ENCODE measurements at places on chromosomes 13 and 19. TPM values are rescaled to one million over a fixed set of nuclear protein-coding genes. Genes with fewer than 3 reads are reported as not detected.

CEACAM16 gene
- total RNA-seq, result not detected

KLK6 gene
- total RNA-seq, result not detected

CYP2A7 gene
- total RNA-seq, result not detected

CGB8 gene
- total RNA-seq, result not detected

DNA sequence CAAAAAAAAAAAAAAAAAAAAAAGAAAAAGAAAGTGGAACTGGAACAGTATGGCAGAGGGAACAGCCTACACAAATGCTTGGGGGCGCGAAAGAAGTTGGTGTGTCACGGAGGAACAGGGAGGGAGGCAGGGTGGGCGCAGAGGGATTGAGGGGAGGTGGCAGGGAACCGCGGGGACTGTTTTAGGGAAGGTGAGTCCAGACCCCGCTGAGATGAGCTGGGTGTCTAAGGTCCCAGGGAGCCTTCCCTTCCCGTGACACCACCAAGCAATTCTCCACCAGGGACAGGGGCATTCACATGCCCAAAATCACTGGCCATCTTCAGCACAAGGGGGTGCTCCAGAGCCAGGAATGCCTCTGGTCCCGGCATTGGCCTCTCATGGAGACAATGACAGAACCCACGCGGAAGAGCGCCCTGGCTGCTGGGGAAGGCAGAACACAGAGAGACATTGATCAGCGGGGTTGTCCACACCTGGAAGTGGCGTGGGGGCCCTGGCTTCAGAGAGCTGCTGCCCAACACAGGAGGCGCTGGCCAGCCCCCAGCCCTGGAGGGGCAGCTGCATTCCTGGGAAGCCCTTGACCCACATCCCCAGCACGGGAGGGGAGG lies 6.9 kb downstream of the PEAK3 start:
- DNase-seq, result no peak

DNA sequence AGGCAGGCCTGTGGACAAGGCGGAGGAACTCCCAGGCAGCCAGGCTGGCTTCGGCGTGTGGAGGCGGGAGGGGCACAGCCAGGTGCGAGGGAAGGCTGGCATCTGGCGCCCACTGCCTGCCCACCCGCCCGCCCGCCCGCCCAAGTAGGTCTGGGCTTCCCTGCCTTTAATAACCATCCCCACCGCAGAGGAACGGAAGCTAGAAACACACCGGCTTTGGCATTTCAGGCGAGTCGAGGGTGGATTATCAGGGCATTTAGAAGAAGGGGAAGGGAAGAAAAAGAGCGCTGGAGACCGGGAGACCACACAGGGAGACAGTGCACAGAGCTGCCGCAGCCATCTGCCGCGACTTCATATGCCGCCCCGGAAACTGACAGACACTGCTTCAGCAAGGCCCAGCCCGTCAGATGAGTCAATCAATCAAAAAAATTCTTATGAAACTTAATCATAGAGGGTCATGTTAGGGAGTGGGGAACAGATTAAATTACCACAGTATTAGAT lies 199.7 kb downstream of the TSHZ3 start:
- DNase-seq, result no peak

DNA sequence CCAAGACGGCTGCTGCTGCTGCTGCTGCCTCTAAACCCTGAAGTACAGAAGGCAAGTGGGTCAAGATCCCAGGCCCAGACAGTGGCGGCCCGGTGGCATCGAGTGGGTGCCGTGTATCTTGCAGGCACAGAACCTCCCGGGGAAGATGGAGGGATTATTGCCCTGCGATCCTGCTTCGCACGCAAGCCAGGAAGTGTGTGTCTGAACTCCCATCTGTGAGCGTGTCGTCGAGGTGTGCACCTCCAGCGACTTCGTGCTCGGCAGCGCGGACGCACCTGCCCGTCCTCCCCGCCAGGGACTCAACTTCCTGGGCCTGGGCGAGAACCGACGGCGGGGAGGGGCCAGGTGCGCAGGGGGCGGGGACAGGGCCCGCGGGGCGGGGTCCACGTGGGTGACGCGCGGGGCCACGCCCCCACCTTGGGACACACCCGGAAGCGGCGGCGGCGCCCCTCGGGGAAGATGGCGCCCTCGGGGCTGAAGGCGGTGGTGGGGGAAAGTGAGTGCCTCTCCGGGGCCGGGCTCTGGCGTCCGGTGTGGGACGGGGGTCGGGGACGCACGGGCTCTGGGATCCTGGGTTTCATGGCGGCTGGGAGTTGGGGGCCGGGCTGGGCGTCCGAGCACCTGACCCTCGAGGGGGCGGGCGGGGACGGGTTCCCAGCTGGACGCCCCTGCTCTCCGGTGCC lies at the start of gene STXBP2:
STXBP2 (plus strand) TSS at position 420 of the 683 bp plus-strand sequence; CDS start at position 460, 40 bp downstream.
- no peak for DNase-seq

- DNase-seq, result no peak
Measured at GRCh38 chr13:74114641-74115040, 19.6 kb downstream of the KLF12 start.

DNA sequence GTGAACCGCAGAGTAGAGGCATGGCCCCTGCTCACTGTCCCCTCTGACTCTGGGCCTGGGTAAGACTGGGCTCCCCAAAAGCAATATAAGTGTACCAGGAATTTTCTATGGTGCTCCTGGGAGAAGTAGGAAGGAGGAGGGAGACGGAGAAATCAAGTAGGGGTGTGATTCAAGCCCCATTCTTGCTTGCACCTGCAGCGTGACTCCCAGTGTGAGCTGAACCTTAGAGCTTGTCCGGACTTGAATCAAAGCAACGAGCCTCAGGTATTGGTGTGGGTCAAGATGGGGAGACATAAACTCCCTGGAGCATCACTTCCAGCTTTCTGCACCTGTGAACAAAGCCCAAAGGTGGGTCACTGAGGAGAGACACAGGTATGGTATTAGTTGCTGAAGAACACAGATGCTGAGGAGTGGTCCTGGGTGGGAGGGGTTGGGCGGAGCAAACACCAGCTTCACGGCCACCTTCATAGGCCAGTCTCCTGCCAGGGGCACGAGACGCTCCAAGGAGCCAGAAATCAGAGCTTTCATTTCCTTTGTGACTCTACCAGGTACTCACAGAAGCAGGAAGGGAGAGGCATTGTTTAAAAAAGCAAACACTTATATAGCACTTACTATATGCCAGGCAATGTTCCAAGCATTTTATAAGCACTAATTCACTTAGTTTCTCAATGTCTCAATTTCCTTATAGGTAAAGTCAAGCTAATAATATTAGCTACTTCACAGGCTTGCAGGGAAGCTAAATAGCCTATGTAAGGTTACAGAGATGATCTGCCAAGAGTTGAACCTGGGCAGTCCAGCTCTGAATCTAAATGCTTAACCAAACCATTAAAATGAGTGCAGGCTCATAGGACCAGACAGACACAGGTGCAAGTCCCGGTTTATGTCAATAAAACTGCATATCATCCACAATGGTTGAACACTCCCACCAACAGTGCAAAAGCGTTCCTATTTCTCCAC lies 775.3 kb downstream of the UQCRFS1 start:
- DNase-seq, result no peak

GRCh38 chr13:51282322-51282721 lies 57.2 kb upstream of the SERPINE3 start:
- DNase-seq, result no peak

- no peak for DNase-seq
Measured at GRCh38 chr13:46817838-46818476, 21.0 kb upstream of the ESD start.

DNA sequence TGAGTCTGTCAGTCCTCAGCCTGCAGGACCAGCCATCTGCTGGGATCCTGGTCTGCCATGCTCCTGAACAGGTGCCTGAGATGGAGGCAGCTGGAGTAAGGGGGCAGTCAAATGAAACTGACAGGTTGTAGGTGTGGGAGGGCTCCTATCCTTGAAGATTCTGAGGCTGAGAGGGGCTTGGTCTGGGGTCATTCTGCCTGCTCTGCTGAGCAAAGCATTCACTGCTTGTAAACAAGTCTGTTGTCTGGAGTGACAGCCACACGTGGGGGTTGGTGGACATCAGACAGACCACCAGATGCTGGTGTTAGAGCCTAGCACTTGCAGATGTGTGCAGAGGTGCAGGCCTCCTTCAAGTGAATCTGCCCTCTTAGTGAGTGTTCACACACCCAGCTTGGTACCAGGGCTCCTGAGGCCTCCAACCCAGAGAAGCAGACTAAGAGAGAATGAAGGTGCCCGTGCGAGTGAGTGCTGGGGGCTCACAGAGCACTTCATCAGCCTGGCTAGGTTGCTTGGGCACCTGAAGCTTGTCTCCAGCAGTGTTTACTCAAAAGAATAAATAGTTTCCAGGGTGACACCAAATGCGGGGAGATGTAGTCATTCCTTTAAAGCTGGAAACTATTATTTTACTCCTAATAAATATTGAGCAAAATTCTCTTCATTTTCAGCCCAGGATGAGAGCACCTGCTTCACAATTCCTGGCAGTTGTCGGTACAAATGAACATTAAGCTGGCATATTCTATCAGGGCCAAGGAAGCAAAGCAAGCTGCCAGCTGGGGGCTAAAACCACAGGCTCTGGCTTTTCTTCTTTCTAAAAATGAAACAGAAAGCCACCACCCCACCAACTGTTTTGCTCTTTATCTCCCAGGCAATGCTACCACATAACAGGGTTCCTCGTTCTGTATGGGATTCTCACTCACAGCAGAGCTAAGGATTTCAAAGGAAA lies 82.3 kb downstream of the RNASEH2B start:
- no peak for DNase-seq

DNA sequence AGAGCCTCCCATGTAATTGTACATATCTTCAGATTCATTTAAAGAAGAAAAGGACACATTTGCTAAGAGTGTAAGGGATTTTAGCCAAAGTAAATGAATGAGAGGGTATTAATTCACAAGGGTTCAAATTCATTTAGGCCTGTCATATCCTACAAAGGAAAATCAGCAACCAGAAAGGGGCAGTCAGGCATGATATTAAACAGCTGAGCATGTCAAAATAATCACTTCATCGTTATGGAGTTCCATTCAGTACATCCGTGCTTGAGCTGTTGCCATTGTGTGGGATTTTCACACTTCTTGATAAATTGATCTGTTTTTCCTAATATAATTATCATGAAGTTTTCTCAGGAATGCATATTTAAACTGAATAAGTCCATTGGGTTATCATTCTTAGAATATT lies 567.1 kb downstream of the GPC5 start:
- no peak for DNase-seq

- no peak for DNase-seq
Measured at GRCh38 chr13:99601535-99601934, 100.3 kb downstream of the TM9SF2 start.

- no peak for DNase-seq
Measured at GRCh38 chr19:47450478-47450877, 21.2 kb downstream of the SLC8A2 start.

DNA sequence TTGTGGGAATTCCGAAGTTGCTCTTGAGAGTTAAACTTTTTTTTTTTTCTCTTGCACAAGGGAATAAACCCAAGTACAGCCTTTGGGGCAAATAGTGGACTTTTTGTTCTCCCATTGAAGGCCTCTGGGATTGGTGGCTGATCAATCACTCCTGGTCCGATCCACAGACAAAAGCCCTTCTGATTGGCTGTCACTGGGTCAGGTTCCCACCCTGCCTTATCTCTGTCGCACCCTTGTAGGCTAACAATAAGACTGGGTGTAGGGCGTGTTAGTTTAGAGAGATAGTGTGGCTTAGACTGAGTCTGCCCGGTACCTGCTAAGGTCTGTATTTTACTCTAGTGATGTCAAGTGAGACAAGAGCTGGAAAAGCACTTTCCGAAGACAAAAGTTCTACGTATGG lies 380.8 kb downstream of the NDFIP2 start:
- DNase-seq, result no peak

DNA sequence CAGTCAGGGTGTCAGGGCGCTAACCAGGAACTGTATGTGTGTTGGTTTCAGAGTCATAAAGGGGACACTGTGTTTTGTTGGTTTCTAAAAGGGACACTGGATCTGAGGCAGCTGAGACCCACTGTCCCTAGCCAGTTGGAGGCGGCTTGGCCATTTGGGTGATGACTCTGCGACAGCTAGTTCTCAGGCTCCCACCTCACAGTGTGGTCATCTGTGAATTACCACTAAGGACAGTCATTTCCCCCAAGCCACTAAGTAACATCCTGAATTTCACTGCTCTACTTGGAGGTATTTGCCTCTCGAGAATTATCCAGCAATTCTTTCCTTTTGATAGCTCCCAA lies 51.5 kb downstream of the EPS15L1 start:
- no peak for DNase-seq

All from glomerular endothelial cell (primary cell).